ENCODE measurements at places on chromosomes 7 and 10.

DNA sequence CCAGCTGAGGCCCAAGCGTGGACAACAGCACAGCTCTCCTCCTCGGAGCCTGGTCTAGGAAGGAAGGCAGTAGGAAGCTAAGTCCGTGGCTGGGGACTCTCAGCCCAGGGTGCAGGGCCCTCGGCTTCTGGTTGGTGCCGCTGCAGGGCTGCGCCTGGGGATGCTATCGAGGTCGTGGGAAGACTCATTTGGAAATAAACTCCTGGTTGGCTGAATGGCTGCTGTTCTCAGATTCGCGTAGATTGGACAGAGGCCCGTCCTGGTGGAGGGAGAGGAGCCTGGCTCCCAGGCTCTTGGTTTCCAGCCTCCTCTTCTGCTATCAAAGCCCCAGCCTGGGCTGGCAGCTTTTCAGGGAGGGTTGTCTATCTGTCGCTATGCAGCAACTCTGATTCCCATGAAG lies 152.6 kb upstream of the FZD8 start:
- H3K36me3 ChIP-seq, result no peaks in the 10 kb centered on the region
- ATAC-seq, result peak; percentile 13
- no peak overlapping the region for H3K27ac ChIP-seq
- H3K4me3 ChIP-seq, result no peak overlapping the region
- no peaks in the 10 kb centered on the region for H3K4me1 ChIP-seq

DNA sequence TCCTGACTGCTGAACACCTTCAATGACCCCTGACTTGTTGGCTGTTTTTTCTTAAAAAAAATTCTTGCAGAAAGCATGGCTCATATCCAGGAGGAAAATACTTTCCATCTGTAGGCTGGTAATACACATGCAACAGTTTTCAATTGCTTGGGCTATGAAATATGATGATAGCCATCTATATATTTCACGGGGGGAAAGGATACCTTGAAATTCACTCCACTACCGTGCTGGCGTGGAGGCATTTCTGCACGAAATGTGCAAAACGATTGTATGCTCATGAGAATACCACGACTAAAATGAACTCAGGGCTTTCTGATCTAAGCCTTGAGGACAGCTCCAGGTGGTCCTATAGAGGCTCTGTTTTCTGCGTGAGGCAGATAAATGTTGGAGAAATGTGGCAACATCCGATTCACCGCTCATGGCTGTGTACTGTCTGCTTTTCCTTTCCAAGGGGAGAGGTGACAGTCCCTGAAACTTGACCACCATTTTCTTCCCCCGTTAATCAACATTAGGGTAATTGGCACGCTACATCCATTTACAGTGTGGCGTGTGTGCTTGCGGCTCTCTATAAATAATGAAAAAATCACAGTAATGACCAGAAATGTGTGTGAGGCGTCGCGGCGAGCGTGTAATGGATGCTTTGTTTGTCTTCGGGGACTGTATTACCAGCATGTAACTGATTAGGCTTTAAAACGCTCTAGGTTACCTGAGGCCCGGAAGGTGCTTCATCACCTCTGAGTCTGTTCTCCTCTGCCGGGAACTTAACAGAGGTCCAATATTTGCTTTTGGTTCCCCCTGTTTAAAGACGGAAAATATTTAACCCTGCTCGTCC lies 12.8 kb upstream of the CARD11 start:
- no peak overlapping the region for H3K4me3 ChIP-seq
- no peak for ATAC-seq
- H3K4me1 ChIP-seq, result no peaks in the 10 kb centered on the region
- H3K27ac ChIP-seq, result no peak overlapping the region

- peaks cover 14% of the 10 kb centered on the region for H3K4me1 ChIP-seq
- H3K27ac ChIP-seq, result no peak overlapping the region
- no peaks in the 10 kb centered on the region for H3K36me3 ChIP-seq
- no peaks in the 10 kb centered on the region for H3K27me3 ChIP-seq
- ATAC-seq, result no peak
These were observed 90.8 kb downstream of the MCU start for GRCh38 chr10:72782649-72783330.

DNA sequence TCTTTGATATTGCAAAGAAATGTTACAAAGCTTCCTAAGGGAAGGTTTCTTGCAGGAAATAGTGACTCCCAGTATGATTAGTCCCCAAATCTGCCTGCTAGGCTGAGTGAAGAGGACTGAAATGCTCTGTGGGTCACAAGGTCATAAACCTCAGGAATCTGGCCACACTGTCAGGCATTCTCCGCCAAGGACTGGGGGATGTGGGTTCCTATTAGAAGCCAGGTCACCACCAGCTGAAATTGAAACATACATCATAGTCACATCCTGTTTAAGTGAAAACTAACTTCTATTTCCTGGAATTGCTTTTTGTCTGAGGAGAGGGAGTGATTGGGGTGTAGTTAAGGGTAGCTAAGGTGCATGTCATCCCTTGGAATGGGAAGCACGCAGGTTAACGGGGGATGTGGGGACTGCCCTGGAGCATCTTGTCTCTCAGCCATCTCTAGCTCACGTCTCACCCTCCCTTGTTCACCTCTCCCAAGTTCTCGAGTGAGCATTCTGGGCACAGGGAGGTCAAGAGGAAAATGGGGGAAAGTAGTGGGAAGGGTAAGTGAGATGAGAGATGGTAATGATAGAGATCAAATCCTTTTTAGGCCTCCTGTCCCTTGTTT lies 12.0 kb upstream of the GSAP start:
- ATAC-seq, result no peak
- H3K27ac ChIP-seq, result peak overlapping the region; percentile 91
- no peaks in the 10 kb centered on the region for H3K36me3 ChIP-seq

DNA sequence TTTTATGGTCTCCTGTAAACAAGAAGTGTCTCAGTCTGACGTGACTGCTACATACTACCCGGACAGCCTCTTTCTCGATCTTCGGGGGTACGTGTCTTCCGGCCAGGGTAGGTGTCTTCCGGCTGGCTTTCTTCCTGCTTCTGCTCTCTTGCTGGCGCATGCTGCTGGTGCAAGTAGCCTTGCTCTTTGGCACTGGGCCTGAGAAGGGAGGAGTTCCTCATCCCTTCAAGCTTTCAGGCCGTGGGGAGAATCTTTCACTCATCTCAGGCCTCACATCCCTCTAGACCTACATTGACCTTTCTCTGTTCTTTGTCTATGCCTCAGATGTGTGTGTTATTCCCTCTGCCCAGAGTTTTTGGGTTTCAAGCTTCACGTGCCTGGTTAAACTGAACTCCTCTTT lies 130.4 kb downstream of the JCAD start:
- no peak overlapping the region for H3K4me3 ChIP-seq
- H3K36me3 ChIP-seq, result no peaks in the 10 kb centered on the region
- H3K4me1 ChIP-seq, result no peaks in the 10 kb centered on the region

DNA sequence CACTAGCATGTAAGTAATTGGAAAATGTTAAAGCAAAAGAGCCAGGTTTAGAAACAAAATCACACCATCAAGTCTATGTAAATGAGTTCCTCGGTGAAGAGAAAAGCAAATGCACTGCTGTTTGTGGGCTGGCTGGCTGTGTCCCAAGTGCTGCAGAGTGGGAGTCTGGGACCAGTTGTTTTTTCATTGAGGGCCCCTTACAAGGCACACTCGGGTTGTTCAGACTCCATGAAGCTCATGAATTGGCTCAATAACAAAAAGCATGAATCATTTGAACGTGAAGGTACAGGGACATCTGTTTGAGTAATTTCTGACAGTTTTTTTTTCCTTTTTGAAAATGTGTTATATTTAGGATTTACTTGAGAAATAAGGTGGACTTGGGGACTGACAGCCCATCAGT lies 28.0 kb downstream of the GRK5 start:
- no peak for ATAC-seq
- peak overlapping the region; percentile 73 for H3K27ac ChIP-seq
- H3K4me3 ChIP-seq, result no peak overlapping the region
- H3K27me3 ChIP-seq, result no peaks in the 10 kb centered on the region
- H3K36me3 ChIP-seq, result peaks cover 6% of the 10 kb centered on the region
- peaks cover 77% of the 10 kb centered on the region for H3K4me1 ChIP-seq

GRCh38 chr7:43569424-43569823 lies 13.5 kb upstream of the STK17A start:
- H3K36me3 ChIP-seq, result no peaks in the 10 kb centered on the region
- ATAC-seq, result peak; percentile 64
- H3K27ac ChIP-seq, result no peak overlapping the region
- H3K4me3 ChIP-seq, result no peak overlapping the region
- H3K27me3 ChIP-seq, result peaks cover 9% of the 10 kb centered on the region

Measured in stimulated activated memory B cell treated with anti-CD40 and anti-IgM and Interleukin-4, amounts not matched to agents 10 μg/mL and 1 μg/mL and 100 μg/mL, for 72 hours (primary cell).